ENCODE measurements at places on chromosomes 2 and 18.

GRCh38 chr2:164967781-164968228 lies 12.5 kb upstream of the SLC38A11 start:
- DNase-seq: no peak

- no peak for DNase-seq
Measured at GRCh38 chr2:160224507-160224906, 24.4 kb upstream of the ITGB6 start.

DNA sequence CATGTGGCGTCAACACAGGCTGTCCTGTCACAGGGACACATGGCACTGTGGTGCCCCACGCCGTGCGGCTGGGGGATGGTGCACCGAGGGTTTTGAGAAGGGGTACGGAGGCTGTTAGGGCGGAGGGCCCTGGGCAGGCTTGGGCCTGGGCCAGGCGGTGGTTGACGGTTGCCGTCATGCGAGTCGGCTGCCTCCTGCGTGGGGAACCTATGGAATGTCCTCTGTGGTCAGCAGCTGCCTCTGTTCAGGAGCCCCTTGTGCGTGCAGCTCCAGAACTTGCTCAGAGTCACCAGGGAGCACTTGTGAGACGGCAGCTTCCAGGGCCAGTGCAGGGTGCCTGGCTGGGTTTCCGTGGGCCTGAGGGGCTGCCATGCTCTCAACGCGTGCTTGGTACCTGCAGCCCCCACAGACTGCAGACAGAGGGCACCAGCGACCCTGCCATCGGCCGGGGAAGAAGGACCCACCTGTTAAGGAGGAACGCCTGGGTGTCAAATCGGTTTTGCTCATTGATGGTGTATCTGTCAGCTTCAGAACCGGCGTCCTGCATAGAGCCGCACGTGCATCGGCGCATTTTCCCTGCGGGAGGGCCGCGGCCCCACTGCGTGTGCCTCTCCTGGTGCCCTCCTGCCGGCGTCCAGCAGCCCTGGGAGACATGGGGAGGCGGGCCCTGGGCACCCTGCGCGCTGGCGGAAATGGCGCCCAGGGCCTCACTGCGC lies 10.0 kb upstream of the D2HGDH start:
- peak; percentile 17 for DNase-seq

DNA sequence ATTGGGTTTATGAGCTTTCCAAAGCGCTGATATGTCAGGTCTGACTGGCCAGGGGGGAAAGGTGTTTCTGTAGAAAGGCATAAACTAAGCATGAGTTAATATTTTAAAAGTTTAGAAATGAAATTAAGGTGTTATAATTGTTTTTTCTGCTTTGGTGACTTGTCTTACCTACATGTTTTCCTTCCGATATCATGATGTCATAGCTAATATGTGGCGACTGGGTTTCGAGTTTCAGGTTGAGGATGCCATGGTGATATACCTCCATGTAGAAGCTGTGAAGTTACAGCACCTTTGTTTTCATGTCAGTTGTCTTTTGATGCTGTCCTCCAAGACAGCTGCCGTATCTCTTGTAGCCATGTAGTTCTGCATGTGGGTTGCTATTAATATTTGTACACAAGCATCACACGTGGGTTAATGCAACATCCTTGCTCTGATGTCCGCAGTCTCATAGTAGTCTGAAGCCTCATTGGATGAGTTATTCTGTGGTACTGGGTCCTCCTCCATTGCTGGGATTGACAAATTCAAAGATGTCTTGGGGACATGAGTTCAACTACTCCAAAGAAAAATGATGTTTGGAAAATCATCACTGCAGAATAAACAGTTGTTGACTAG lies 230.6 kb downstream of the PRKCE start:
- DNase-seq: no peak

DNA sequence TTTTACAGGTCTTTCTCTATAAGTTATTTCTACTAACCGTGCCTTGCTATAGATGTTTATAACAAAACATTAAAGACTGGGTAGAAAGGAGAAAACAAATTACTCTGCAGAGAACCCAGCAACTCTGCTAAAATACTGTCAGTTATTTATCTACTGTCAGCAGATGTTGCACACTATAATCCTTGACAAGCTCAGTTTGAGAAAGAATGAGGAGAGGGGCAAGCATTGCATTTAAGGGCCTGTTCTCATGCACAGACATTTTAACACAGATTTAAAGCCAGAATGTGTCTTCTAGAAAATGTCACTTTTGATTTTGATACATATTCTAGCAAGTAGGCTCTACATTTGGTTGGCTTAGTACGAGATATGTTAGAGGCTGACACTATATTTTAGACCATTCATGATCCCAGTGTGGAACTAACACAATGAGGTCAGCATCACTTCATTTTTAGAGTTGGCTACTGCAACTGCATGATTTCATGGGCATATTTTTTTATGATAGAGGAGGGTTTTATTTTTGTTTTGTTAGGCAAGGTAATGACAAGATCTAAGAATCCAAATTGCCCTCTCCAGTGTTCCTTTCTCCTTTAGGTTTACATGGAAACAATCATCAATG lies 516.4 kb downstream of the ZEB2 start:
- DNase-seq: no peak

DNA sequence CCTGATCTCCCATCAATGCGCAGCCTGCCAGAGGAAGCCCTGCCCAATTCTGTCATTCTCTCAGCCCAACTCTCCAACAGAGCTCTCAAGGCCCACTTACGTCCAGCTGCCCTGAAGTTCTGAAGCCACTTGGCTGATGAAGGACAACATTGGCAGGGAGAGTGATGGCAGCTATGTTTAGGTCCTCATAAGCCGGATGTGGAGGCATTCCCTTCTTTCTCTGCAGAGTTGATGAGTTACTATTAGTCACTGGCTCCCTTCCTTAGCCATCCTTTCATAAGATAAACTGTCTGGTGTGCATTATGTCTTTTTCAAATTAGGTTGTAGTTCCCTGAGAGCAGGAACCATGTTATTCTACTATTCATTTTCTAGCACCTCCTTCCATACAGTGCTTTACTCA lies 22.5 kb upstream of the TACR1 start:
- no peak for DNase-seq

DNA sequence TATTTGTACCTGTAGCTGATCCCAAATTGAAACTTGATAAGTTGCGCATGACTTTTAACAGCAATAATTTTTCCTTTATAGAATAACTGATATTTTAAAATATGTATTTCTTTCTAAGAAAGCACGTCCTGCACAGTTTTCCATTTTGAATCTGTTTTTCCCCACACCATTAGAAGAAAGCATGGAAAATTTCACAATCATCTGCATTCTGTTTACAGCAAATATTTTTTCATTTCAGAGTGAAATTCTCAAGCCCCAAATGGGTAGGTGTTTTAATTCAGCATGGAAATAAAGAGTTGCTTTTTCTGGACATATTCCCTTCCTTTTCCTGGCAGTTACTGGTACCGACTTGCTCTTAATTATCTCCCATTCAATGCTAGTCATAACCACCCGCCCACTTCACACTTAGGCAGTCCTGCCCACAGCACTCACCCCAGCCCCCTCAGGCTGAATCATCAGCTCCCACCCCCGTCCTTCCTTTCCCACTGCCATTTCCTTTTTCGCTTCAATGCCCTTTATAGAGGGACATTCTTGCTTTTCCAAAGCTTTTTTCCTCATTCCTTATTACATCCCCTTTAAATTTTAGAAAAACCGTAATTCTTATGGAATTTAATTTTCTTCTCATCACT lies 89.2 kb upstream of the GLS start:
- DNase-seq: no peak

DNA sequence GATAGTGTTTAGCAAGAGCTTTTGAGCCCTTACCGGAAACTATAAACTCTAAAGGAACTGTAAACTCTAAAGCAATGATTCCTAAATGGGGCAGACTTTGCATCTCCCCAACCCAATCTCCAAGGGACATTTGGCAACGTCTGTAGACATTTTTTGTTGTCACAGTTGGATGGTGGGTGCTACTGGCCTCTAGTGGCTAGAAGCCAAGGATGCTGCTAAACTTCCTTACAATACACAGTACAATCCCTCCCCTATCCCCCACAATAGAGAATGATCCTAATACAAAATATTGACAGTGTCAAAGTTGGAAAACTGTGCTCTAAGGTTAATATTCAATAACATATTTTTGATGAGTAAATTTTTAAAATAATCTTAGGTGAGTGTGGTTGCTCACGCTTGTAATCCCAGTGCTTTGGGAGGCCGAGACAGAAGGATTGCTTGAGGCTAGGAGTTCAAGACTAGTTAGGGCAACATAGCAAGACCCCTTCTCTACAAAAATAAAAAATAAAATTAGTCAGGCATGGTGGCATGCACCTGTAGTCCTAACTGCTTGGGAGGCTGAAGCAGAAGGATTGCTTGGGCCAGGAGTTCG lies 66.7 kb downstream of the PTPN4 start:
- no peak for DNase-seq

GRCh38 chr2:54407693-54408092 lies 48.4 kb upstream of the SPTBN1 start:
- no peak for DNase-seq

- DNase-seq: no peak
Measured at GRCh38 chr2:200798514-200798913, 13.2 kb upstream of the BZW1 start.

DNA sequence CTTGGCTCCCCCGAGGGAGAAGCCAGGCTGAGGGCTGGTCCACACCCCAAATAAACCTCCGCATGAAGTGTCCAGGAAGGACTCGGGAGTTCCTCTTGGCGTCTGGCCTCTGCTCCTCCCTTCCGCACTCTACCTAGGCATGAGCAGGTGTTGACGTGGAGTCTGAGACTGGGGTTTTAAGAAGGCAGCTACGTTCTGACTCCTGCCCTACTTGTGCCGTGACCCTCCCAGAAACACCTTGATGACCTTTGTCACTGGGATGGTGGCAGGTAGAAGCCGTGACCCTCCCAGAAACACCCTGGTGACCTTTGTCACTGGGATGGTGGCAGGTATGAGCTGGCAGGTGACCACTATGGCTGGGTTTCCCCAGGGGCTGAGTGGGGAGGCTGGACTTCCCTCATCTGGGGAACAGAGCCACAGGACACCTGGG lies 54.8 kb downstream of the HS6ST1 start:
- no peak for DNase-seq

- DNase-seq: no peak
Measured at GRCh38 chr2:10826026-10826425, 13.4 kb upstream of the PDIA6 start.

DNA sequence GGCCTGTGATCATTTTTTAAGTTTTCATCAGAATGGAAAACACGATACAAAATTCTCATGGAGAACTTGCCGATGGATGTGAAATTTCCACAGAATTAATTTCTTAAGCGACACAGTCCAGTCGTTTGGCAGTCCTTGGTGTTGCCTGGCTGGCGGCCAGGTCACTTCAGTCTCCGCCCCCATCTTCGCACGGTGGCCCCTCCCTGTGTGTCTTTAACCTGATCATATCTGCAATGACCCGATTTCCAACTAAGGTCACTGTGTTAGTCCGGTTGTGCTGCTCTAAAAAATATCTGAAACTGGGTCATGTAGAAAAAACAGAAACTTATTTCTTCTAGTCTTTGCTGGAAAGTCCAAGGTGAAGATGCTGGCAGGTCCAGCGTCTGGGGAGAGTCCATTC lies 44.5 kb upstream of the COPS8 start:
- no peak for DNase-seq

- no peak for DNase-seq
Measured at GRCh38 chr18:4813708-4814107, 358.6 kb upstream of the DLGAP1 start.

- no peak for DNase-seq
Measured at GRCh38 chr18:9691235-9691634, 16.9 kb upstream of the RAB31 start.

- no peak for DNase-seq
Measured at GRCh38 chr2:95057535-95058370, 32.2 kb downstream of the MAL start.

DNA sequence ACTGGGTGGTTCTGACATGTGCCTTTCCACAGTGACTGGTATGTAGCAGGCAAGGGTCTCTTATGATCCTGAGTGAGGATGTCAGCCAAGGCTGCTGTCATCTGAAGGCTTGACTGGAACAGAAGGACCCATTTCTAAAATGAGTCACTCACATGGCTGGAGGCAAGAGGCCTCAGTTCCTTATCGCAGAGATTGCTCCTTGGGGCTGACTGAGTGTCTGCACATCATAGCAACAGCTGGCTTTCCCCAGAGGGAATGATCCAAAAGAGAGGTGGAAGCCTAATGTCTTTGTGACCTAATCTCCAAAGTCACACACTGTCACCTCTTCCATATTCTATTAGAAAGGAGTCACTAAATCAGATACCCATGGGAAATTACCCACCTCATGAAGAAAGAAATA lies 114.0 kb downstream of the NEDD4L start:
- DNase-seq: no peak

- DNase-seq: no peak
Measured at GRCh38 chr2:228224410-228224809, 42.9 kb upstream of the SPHKAP start.

GRCh38 chr2:86274918-86275275 lies 62.5 kb downstream of the REEP1 start:
- no peak for DNase-seq

DNA sequence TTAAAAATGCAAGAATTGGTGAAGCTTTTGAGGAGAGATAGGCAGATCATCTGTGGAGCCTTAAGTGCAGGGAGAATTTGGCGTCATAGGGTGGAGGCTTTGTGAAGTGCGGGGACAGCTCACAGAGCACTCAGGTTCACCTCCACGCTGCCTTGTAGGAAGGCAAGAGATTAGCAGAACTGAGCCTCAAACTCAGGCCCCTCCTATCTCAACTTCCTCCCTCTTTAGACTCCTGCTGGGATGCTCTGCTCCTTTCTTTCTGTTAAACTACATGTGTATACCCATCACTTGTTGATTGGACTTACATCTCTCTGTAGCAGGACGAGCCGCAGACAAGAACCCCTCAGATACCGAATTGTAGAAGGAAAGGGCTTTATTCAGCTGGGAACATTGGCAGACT lies 422.2 kb downstream of the SETBP1 start:
- no peak for DNase-seq

GRCh38 chr18:79739440-79739778 lies 58.3 kb upstream of the KCNG2 start:
- DNase-seq: no peak

GRCh38 chr2:212609479-212609878 lies 70.9 kb upstream of the ERBB4 start:
- no peak for DNase-seq

- DNase-seq: no peak
Measured at GRCh38 chr2:79980816-79981215, 323.7 kb downstream of the LRRTM1 start.

Data from naive thymus-derived CD8-positive, alpha-beta T cell (primary cell).